Hematopoietic multipotent progenitor cell treated with erythropoietin and hydrocortisone succinate and interleukin-3 and kit ligand, for 15 days (in vitro differentiated cells): ENCODE measurements at places on chromosomes 7 and 10.

GRCh38 chr7:51280156-51280555 is 36.5 kb downstream of the COBL start:
- DNase-seq = no peak

DNA sequence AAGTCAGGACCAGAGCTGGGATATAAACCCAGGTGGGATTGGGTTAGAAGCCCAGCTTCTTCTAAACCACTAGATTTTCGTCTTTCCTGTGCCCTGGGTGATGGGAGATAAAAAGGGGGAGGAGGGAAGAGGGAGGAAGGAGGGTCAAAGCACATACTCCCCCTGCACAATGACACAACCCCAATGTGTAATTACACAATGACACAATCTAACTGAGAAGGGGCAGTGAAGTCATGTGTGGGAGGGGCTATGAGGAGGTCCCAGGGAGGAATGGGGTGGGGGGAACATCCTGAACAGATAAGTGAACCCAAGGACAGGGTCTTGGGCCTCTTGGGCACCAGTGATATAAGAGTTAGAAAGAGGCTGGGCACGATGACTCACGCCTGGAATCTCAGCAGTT is 44.5 kb downstream of the TECTB start:
- no peak for DNase-seq

DNA sequence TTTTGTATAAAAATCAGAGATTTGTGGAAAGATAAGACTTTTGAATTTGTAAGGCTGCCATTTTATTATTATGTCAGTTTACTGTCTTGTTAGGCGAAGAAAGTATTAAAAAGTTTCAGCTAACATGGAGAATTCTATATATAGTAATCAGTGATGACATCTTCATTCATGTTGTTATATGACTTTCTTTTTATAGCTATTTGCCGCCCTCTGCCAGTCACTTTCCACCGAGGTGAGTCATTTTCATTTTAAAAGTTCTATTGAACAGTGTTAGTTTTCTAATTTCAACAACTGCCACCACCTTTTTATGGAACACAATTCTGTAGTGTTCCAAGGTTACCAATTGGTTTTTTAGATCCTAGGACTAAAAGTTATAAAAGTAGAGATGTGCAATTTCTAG is 11.8 kb downstream of the CUTC start:
- no peak for DNase-seq

GRCh38 chr10:60350400-60350799 is 39.3 kb downstream of the ANK3 start:
- no peak for DNase-seq

DNA sequence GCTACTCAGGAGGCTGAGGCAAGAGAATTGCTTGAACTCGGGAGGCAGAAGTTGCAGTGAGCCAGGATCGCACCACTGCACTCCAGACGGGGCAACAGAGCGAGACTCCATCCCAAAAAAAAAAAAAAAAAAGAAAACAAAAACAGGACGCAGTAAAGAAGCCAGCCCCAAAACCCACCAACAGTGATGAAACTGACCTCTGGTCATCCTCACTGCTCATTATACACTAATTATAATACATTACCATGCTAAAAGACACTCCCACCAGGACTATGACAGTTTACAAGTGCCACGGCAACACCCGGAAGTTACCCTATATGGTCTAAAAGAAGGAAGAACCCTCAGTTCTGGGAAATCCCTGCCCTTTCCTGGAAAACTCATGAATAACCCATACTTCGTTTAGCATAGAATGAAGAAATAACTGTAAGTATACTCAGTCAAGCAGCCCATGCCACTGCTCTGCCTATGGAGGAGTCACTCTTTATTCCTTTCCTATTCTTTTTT is 40.0 kb upstream of the EIF4H start:
- DNase-seq = peak; percentile 57

DNA sequence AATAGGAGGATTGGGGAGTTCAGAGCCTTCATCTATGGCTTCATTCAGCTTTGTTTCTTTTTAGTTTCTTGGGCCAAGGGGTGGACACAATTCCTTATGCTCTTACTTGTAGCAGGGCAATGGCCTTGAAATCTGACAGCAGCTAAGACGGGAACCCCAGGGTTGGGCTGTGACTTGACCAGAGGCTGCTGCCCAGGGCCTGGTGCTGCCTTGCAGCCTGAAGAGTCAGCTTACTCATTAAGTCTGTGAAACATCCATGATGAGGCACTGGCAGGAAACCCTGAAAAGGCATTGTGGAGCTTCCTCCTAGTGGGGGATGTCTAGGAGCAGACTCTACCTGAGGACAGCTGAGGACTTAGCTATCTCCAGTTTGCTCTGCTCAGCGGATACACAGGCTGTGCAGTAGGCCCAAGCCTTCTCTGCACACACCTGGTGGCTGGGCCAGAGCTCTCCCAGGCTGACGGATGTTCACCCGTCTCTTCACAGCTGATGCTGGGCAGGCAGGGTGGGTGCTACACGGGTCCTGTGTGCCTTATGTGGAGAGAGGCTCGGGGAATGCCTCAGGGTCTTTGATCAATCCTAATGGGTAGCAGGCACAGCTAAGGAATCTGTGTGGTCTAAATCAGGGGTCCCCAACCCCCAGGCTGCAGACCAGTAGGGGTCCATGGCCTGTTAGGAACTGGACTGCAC is 17.8 kb downstream of the CXCL12 start:
- no peak for DNase-seq

DNA sequence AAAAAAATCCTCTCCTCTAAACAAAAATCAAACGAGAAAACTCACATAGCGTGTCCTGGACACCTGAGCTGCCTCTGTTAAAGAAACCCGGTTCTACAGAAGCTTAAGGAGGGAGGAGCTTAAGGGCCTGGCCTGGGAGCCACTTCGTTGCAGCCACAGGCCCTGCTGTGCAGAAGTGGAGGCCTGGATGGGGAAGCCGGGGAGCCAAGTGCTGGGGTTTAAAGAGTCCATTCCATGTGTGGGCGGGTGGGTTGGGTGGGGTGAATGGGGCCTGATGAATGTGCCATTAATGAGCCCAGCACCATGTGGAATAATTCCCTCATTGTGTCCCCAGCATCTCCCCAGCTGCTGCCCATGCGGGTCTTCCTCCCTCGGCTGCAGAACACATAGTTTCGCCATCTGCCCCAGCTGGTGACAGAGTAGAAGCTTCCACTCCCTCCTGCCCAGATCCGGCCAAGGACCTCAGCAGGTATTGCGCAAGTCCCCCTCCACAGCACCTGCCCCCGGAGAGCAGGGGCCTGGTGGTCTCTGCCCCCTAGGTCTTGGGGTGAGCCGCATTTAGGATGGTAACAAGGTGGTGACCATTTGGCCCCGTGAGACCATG is 127.8 kb upstream of the BTBD16 start:
- no peak for DNase-seq

DNA sequence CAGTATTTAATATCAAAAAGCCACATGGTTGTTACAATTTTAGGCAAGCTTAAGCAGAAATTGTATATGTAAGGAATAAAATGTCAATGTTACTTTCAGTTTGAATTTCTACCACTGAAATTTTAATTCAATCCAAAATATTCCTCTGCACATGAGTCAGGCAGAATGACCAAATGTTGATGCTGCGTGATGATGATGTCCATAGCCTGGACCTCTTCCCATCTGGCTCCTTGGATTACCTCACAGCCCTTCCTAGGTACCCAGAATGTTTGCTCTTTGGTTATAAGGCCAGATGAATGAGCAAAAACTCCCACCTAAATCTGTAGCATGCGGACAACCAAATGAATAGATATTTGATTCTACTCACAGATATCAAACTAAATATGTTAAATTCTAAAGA is 258.3 kb upstream of the IMMP2L start:
- no peak for DNase-seq

- no peak for DNase-seq
These were observed 15.4 kb upstream of the PRKCQ start for GRCh38 chr10:6595499-6595898.

DNA sequence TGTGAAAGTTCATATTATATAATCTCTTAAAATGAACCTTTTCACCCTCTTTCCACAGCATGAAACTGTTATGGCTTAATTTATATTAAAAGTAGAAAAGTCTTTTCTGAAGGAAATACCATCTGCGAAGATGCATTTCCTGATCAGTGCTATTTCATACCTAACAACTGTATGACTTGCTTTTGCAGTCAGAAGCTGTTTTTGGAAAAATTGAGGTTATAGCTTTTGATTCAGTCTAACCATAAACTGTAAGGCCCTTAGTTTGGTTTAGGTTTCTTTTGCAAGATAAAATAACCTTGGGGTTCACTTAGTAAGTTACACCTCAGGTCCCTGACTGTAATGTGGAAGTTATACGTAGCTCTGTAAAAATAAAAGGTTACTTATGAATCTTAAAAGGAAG is 22.7 kb upstream of the PARP12 start:
- DNase-seq = no peak

DNA sequence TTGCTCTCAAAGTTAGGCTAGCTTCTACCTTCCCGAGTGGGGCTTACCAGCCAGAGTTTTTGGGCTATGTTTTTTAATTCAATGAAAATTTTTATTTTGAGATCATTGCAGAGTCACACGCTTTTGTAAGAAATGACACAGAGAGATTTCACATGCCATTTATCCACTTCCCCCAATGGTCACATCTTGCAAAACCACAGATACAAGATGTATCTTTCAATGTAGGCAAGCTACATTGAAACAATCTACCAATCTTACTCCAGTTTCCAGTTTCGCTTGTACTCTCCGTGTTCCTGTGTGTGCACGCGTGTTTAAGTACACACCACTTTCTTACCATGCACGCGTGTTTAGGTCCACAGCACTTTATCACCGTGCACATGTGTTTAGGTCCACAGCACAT is 89.4 kb upstream of the LEP start:
- no peak for DNase-seq

GRCh38 chr7:2288503-2288902 is 25.7 kb downstream of the SNX8 start:
- no peak for DNase-seq

- no peak for DNase-seq
These were observed 14.5 kb downstream of the SRGN start for GRCh38 chr10:69102440-69102839.

DNA sequence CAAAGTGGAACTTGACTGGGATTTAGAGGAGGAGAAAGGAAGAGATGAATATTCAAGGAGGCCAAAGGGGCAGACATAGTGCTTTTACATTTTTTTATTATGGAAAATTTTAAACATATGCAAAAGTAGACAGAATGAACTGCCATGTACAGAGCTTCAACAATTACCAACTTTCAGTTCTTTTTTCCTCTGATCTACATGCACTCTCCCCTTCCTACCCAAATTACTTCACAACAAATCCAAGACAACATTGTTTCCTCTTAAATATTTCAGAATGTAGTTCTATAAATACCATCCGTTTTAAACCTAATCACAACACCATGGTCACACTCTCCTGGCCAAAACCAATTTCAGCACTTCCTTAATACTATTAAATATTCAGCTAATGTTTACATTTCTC is 83.5 kb upstream of the FZD1 start:
- no peak for DNase-seq

- DNase-seq = no peak
These were observed 220 bp upstream of the ZKSCAN5 start for GRCh38 chr7:99504281-99504602.

DNA sequence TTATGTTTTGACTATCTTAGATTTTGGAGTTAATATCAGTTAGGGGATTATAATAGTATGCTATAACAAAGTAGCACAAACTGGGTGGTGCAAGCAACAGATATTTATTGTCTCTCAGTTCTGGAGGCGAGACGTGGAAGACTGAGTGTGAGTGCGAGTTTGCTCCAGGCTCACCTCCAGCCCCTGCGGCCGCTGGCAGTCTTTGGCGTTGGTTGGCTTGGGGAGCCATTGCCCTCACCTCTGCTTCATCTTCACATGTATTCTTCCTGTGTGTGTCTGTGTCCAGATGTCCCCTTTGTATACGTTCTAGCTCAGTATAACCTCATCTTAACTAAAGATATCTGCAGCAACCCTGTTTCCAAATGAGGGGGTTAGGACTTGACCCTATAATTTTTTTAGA is 343.9 kb upstream of the COBL start:
- no peak for DNase-seq

DNA sequence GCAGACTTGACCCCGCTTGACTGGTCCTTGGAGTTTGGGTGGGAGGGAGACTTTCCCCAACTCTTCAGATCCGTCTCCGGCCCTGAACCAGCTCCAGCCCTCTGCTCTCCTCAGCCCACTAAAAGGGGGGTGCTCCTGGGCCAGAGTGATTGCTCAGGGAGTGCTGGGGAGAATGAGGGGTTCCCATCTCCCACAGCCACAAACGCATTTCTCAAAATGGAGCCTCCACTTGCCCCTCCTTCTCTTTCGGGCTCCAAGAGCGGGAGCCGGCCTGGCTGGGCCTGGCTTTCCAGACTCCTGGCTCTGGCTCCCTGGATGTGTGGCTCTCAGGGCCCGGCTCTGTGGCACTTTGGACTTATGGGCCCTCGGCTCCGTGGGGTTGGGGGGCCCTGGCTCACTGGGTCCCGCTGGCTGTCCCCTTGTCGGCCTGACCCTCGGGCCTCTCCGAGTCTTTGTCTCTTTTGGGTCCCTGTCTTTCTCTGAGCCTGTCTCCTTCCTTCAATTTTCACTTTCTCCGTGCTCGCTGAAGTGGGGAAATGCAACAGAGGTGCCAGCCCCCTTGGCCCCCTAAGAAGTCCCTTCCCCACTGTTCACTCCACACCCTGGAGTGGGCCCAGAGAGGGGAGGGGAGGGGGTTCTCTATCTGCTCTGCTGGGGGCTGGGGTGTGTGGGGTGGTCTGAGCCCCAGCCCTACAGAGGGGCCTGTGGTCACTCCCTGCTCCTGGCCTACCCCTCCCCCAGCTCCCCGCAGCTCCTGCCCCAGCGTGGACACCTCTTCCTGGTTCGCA is 713 bp downstream of the LZTS2 start:
- no peak for DNase-seq

DNA sequence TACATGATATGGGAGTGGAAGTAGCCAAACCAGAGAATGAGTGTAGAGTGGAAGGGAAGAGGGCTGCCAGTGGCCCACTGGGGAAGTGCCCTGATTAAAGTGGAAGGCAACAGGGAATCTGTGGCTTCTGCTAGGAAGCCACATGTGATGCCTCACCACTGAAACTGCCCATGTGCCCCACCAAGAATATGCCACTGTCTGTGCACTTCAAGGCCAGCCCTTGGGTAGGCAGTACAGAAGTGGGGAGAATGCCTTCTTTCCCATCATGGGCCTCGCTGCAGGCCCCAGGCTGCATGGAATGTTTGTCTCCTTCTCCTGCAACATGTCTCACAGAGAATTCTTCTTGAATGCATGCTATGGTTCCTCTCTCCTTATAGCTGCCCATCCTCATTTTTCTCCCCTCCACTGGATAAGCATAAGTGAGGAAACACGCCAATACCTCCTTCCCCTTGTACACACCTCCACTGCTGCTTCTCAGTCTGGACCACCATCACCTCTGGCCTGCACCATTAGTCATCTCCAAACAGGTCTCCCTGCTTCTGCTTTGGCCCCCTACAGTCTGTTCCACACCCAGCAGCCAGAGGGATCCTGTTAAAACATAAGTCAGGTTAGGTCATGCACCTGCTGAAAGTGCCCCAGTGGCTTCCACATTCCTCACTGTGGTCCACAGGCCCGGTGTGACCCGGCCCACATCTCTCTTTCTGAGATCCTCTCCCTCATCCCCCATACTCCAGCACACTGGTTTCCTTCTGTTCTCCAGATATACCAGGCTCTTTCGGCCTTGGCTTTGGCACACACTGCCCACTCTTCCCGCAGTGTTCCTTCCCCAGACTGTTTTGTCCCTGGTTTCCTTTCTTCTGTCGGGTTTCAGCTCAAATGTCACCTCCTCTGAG is 37.1 kb downstream of the SNX10 start:
- no peak for DNase-seq
